Activated B cell treated with CpG ODN at 0.5 μM for 24 hours (primary cell): ENCODE measurements at places on chromosomes 4 and X. TPM values are rescaled to one million over a fixed set of nuclear protein-coding genes. Genes with fewer than 3 reads are reported as not detected.

The CTSO gene
- total RNA-seq, result 12.6 and 12.9 TPM in 2 replicates

The CLCN4 gene
- 3.4 and 4.7 TPM in 2 replicates for total RNA-seq

The CENPE gene
- 2.4 and 2.5 TPM in 2 replicates for total RNA-seq

The GABRQ gene
- not detected in 2 replicates for total RNA-seq

The CXorf49B gene
- not detected in 2 replicates for total RNA-seq

The PCDH11X gene
- total RNA-seq, result not detected in 2 replicates

The SSX2 gene
- not detected in 2 replicates for total RNA-seq

The TSPAN5 gene
- 1.6 and 2.7 TPM in 2 replicates for total RNA-seq

DNA sequence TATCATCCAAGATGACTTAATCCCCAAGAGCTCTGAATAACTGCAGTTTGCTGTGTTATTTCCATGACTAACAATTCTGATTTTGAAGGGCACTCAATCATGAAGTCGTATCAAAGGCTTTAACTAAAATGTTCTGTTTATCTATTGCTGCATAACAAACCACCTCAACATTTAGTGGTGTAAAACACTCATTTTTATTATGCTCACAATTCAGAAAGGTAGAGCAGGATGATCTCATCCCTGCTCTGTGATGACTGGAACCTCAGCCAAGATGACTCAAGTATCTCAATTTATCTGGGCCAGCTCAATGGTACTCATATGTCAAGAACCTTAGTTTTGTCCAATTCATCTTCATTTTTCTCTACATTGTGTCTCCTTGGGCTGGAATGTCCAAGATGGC is 451.1 kb downstream of the PPARGC1A start:
- DNase-seq, result no peak
- no peak overlapping the region for H3K27ac ChIP-seq
- no peaks in the 10 kb centered on the region for H3K4me1 ChIP-seq
- no peaks in the 10 kb centered on the region for H3K36me3 ChIP-seq
- H3K27me3 ChIP-seq, result no peaks in the 10 kb centered on the region
- H3K4me3 ChIP-seq, result no peak overlapping the region

DNA sequence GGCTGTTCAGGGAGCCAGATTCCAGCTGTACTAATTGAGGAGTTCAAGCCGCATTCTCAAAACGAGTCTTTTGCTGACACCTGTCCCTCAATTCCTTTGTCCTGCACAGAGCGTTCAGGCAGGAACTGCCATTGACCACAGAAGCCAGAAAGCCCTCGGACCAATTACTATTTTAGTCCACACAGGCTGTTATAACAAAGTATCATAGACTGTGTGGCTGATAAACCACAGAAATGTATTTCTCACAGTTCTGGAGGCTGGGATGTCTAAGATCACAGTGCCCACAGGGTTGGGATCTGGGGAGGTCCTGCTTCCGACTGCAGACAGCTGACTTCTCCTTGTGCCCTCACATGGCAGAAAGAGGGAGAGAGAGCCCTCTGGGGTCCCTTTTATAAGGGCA is 119.8 kb upstream of the ATP6AP2 start:
- H3K36me3 ChIP-seq, result no peaks in the 10 kb centered on the region
- H3K4me1 ChIP-seq, result peaks cover 6% of the 10 kb centered on the region
- no peak overlapping the region for H3K4me3 ChIP-seq

- H3K4me1 ChIP-seq, result no peaks in the 10 kb centered on the region
- no peak overlapping the region for H3K4me3 ChIP-seq
- H3K27ac ChIP-seq, result no peak overlapping the region
- no peaks in the 10 kb centered on the region for H3K27me3 ChIP-seq
- DNase-seq, result no peak
- H3K36me3 ChIP-seq, result no peaks in the 10 kb centered on the region
Measured at GRCh38 chrX:132501606-132502005, 12.8 kb upstream of the MBNL3 start.

DNA sequence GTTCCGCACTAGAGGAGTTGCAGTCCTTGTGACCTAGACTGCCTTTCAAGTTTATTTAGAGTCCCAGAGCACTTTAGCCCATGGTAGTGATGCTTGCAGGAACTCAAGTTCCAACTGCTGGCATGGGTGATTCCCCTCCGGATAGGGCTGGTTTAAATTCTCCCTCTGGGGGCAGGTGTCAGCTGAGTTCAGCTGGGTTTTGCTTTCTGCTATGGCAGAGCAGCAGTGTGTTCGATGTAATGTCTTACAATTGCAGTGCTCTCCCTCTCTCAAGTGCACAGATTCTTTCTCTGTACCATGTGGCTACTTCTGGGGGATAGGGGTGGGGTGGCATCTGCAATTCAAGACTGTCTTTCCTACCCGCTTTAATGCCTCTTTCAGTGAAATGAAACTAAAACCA is 164.8 kb upstream of the ZIC3 start:
- no peaks in the 10 kb centered on the region for H3K4me1 ChIP-seq
- H3K36me3 ChIP-seq, result no peaks in the 10 kb centered on the region
- H3K4me3 ChIP-seq, result no peak overlapping the region
- no peak for DNase-seq
- H3K27ac ChIP-seq, result no peak overlapping the region
- H3K27me3 ChIP-seq, result no peaks in the 10 kb centered on the region

- H3K27ac ChIP-seq, result no peak overlapping the region
- H3K4me3 ChIP-seq, result no peak overlapping the region
- peaks cover 93% of the 10 kb centered on the region for H3K4me1 ChIP-seq
- no peak for DNase-seq
Measured at GRCh38 chr4:10109995-10110670, 6.5 kb downstream of the WDR1 start.

DNA sequence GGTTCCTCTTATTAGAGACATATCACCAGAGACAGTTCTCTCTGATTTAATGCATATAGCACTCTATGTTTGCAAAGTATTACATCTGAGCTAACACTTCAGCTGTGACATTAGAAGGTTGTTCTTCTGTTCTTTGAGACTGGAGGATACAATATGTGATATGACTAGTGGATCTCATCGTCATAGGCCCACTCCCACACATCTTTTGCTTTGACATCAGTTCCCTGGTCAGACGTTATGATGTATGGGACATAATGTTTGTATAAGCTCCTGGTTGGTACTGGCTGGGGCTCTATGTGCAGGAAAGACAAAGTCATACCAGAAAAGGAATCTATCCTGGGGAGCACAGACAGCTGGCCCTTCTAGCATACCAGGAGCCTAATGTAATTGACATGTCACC is 57.7 kb upstream of the MAML3 start:
- no peak overlapping the region for H3K4me3 ChIP-seq
- H3K27ac ChIP-seq, result no peak overlapping the region
- H3K4me1 ChIP-seq, result no peaks in the 10 kb centered on the region
- H3K27me3 ChIP-seq, result peaks cover 7% of the 10 kb centered on the region
- H3K36me3 ChIP-seq, result no peaks in the 10 kb centered on the region
- no peak for DNase-seq

DNA sequence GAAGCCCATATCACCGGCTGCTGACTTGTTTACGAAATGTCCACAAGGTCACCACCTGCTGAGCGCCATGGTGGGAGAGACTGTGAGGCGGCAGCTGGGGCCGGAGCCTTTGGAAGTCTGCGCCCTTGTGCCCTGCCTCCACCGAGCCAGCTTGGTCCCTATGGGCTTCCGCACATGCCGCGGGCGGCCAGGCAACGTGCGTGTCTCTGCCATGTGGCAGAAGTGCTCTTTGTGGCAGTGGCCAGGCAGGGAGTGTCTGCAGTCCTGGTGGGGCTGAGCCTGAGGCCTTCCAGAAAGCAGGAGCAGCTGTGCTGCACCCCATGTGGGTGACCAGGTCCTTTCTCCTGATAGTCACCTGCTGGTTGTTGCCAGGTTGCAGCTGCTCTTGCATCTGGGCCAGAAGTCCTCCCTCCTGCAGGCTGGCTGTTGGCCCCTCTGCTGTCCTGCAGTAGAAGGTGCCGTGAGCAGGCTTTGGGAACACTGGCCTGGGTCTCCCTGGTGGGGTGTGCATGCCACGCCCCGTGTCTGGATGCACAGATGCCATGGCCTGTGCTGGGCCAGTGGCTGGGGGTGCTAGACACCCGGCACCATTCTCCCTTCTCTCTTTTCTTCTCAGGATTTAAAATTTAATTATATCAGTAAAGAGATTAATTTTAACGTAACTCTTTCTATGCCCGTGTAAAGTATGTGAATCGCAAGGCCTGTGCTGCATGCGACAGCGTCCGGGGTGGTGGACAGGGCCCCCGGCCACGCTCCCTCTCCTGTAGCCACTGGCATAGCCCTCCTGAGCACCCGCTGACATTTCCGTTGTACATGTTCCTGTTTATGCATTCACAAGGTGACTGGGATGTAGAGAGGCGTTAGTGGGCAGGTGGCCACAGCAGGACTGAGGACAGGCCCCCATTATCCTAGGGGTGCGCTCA is 8.7 kb upstream of the MSANTD1 start:
- no peak overlapping the region for H3K27ac ChIP-seq
- peaks cover 74% of the 10 kb centered on the region for H3K36me3 ChIP-seq
- no peaks in the 10 kb centered on the region for H3K27me3 ChIP-seq
- H3K4me3 ChIP-seq, result no peak overlapping the region
- no peak for DNase-seq

- peaks cover 4% of the 10 kb centered on the region for H3K4me1 ChIP-seq
- no peaks in the 10 kb centered on the region for H3K27me3 ChIP-seq
- H3K27ac ChIP-seq, result no peak overlapping the region
- DNase-seq, result no peak
- no peak overlapping the region for H3K4me3 ChIP-seq
Measured at GRCh38 chr4:148210661-148211060, 231.6 kb downstream of the NR3C2 start.

DNA sequence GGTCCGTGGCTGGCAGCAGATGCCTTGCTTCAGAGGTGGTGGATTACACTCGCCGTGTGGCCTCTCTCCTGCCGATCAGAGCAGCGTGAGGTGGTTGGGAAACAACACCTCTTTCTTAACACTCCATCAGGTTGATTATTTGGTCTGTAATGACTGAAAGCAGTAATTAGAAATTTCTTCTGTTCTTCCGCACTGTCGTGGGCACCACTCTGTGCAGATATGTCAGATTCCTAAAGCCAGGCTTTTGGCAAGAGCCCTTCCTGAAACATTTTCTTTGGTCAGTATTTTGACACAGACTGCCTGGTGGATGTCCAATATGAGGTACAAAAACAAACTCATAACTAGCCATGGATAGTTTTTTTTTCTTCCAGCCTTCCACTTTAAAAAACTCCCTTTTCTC is 100.9 kb downstream of the FNIP2 start:
- DNase-seq, result no peak
- no peak overlapping the region for H3K27ac ChIP-seq
- H3K4me1 ChIP-seq, result no peaks in the 10 kb centered on the region

- no peak for DNase-seq
- no peak overlapping the region for H3K4me3 ChIP-seq
- no peaks in the 10 kb centered on the region for H3K27me3 ChIP-seq
Measured at GRCh38 chr4:7632971-7633370, 198.2 kb upstream of the PSAPL1 start.

DNA sequence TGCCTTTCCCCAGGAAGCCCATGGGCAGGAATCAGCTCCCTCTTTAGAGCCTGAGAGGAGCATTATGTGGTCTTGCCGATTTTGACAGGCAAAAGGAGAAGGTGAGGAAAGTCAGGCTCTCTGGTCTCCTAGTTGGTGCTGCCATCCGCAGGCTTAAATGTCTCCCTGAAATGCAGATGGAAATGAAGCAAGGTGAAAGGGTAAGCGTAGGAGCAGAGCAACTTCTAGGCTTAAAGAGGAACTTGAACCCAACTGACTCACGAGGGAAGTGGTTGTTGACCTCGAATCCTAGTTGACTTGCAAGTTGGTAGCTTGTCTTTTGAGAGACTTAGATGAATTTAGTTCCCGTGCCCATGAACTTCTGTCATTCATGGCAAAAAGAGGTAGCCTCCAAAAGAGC is 205.9 kb downstream of the PTTG2 start:
- no peak overlapping the region for H3K27ac ChIP-seq
- peaks cover 4% of the 10 kb centered on the region for H3K4me1 ChIP-seq
- H3K4me3 ChIP-seq, result no peak overlapping the region
- DNase-seq, result no peak
- no peaks in the 10 kb centered on the region for H3K36me3 ChIP-seq
- H3K27me3 ChIP-seq, result peaks cover 10% of the 10 kb centered on the region

DNA sequence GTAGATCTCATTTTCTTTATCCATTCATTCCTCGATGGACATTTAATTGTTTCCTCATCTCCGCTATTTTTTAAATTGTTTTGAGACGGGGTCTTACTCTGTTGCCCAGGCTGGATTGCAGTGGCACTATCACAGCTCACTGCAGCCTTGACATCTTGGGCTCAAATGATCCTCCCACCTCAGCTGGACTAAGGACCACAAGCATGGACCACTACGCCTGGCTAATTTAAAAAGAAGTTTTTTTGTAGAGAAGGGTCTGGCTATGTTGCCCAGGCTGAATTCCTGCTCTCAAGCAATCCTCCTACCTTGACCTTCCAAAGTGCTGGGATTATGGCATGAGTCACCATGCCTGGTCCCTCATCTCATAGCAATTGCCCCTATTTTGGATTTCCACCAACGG is 7.0 kb upstream of the TRIML1 start:
- no peak for DNase-seq
- H3K27me3 ChIP-seq, result no peaks in the 10 kb centered on the region
- H3K36me3 ChIP-seq, result no peaks in the 10 kb centered on the region
- H3K4me1 ChIP-seq, result no peaks in the 10 kb centered on the region
- no peak overlapping the region for H3K27ac ChIP-seq

DNA sequence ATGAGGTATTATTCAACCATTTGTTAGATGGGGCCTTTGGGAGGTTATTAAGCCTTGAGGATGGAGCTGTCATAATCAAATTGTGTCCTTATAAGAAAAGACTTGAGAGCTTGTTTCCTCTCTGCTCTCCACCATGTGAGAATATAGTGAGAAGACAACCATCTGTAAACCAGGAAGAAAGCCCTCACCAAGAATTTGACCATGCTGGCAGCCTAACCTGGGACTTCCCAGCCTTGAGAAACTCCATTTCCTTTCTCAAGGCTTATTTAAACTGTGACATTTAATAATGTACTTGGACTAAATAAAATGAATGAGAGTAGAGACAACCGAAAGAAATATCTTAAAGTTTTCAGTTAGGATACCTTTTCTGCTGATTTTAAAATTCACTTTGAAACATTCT is 83.7 kb upstream of the GC start:
- DNase-seq, result no peak
- no peaks in the 10 kb centered on the region for H3K27me3 ChIP-seq
- H3K4me1 ChIP-seq, result no peaks in the 10 kb centered on the region
- no peak overlapping the region for H3K4me3 ChIP-seq
- H3K27ac ChIP-seq, result no peak overlapping the region
- no peaks in the 10 kb centered on the region for H3K36me3 ChIP-seq

DNA sequence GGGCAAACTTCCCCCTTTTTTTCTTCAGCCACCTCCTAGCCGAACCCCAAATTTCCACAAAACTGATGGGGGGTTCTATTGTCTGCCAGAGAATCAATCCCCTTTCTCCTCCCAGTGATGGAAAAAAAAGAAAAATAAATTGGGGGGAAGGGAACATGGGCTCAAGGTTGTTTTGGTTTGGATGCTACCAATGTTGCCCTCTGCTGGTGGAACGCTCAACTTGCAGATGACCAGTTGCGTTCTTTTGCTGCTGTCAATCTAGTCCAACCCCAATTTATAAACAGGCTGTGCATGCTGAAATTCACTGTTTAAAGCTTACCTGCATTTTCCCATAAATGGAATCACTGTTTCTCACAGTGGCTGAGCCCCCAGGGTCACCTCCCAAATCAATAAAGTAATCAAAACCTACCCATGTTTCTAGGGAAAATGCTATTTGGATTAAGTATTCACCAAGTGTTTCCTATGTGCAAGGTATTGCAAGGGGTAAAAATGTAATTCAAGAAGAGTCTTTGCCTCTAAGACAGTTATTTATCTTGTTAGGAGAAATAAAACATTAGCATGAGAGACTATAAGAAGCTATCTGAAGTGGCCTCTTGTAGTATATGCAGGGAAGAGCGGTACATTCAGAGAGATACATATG is 116.7 kb upstream of the TMEM164 start:
- no peak for DNase-seq
- H3K36me3 ChIP-seq, result no peaks in the 10 kb centered on the region
- H3K27me3 ChIP-seq, result no peaks in the 10 kb centered on the region
- H3K4me3 ChIP-seq, result no peak overlapping the region
- H3K27ac ChIP-seq, result no peak overlapping the region
- peaks cover 33% of the 10 kb centered on the region for H3K4me1 ChIP-seq
